DMS 273 treated with DMSO at 0.1 percent for 48 hours (cell line): ENCODE measurements at places on chromosomes 7 and 10.

- no peak for DNase-seq
These were observed 120.9 kb upstream of the DIP2C start for GRCh38 chr10:810351-810846.

DNA sequence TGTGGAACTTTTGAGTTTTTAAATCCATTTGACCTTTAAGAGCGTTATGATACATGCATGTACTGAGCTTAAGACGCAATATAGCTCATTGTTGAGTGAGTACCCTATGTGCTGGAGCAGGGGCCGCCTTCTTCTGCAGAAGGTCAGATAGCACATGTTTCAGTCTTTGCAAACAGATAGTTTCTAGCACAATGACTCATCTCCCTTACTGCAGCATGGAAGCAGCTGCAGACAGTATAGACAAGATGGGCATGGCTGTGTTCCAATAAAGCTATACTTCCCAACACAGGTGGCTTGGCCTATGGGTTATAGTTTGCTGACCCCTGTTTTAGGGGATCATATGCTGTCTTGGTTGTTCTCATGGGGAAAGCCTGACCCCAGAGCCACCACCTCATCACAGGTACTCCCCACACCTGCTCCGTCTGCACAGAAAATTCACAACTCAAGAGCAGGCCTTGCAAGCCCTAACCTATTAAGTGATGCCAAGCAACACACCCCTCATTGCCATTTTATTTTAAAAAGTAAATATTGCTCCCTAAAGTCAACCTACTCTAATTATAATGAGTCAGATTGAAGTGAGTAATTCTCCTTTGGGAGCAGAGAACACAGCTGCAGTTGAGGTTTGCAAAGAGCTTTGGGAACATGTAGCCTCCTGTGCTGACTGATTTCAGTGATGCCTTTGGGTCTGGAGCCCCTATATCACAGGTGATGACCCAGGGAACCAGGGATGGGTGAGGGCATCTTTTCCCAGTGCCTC lies 330.1 kb downstream of the PAXIP1 start:
- DNase-seq = no peak

GRCh38 chr10:792083-792791 lies 102.8 kb upstream of the DIP2C start:
- DNase-seq = no peak

- no peak for DNase-seq
These were observed 300.5 kb upstream of the SEMA3A start for GRCh38 chr7:84495128-84495527.

- DNase-seq = peak; percentile 3
These were observed 121.2 kb upstream of the AFAP1L2 start for GRCh38 chr10:114525368-114525949.

GRCh38 chr7:29860186-29860585 lies 53.9 kb downstream of the WIPF3 start:
- no peak for DNase-seq

GRCh38 chr10:73762915-73763314 lies 18.7 kb downstream of the SEC24C start:
- DNase-seq = no peak

DNA sequence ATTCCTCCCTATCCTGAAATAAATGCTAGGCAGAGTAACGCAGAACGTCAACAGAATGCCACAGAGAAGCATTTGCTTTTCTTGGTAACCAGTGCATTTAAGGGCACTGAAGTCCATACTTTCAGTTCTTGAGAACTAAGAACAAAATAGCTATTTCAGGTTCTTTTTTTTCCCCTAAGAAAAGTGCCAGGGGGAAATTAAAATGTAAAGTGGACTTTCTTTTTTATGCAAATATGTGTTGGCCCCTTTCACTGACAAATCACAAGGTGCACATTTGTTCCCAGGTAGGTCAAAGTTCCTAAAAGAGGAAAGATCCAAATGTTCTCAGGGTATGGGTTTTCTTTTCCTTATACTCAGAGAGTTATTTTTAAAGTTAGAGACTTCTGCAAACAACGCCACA lies 151.5 kb downstream of the HPSE2 start:
- no peak for DNase-seq

DNA sequence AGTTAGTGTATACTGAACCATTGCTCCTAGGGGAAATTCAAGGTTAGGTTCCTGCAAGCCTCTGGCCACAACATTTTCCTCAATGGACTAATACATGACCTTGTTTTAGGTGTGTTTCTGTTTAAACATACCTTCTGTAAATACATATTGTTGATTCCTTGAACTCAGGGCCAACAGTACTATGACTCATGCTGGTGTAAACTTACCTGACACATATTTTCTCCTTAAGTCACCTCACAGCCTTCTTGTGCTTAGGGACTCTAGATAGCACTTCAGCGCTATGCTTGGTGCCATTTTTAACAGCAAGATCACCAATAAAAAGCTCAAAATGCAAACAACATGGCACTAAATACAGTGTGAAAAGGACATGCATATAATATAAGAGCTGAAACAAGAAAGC lies 176.4 kb downstream of the TAX1BP1 start:
- no peak for DNase-seq

GRCh38 chr7:2242541-2243429 lies 759 bp downstream of the NUDT1 start:
- DNase-seq = peak; percentile 87
